Neural progenitor cell (in vitro differentiated cells): ENCODE measurements at places on chromosomes 3 and 15.

DNA sequence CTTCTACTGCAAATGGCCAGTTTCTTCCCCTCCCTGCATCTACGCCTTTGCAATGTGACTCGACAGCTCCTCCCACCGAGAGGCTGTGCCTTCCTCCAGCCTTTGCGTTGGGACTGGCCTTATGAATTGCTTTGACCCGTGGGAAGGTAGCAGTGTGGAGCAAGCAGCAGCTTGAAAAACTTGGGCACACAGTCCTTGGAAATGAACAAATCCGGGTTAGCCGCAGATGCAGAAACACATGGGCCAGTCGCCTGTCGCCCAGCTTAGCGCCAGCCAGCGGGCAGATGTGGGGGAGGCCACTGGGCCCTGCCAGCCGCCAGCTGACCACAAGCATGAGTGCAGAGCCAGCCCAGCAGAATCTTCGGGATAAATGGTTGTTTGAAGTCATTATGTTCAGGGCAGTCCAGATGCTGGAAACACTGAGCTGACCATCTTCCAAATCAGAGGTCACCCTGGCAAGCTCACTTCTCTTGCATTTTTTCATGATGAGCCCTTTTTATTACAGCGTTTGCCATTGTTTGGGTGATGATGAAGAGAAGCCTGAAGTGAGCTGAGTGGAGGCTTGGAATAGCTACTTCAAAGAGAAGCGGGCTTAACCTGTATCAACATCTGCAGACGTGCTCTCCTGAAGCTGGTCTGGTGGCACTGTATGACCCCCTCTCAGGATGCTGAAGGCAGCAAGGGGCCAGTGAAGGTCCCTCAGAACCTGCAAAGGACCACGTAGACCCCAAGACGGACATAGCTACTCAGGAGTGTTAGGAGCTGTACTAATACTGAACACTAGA is 9.8 kb downstream of the SELENOS start:
- DNase-seq = no peak

GRCh38 chr15:44096596-44096995 is 98.5 kb downstream of the FRMD5 start:
- no peak for DNase-seq

- DNase-seq = no peak
Measured at GRCh38 chr3:162332344-162332743, 835.7 kb downstream of the OTOL1 start.

DNA sequence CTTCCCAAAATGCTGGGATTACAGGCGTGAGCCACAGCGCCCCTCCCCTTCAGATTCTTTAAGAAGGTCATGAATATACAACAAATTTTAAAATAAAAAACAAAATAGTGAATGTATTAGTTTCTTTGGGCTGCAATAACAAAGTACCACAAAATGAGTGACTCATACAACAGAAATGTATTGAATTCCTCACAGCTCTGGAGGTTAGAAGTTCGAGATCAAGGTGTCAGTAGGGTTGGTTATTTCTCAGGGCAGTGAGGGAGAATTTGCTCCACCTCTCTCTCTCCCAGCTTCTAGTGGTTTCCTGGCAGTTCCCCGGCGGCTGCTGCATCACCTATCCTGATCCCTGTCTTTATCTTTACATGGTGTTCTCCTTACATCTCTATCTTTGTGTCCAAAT is 804.0 kb downstream of the ROBO1 start:
- DNase-seq = no peak

- DNase-seq = no peak
Measured at GRCh38 chr3:151268267-151269235, 9.8 kb downstream of the P2RY14 start.

- peak; percentile 52 for DNase-seq
Measured at GRCh38 chr3:181176601-181177000, 187.1 kb upstream of the DNAJC19 start.

DNA sequence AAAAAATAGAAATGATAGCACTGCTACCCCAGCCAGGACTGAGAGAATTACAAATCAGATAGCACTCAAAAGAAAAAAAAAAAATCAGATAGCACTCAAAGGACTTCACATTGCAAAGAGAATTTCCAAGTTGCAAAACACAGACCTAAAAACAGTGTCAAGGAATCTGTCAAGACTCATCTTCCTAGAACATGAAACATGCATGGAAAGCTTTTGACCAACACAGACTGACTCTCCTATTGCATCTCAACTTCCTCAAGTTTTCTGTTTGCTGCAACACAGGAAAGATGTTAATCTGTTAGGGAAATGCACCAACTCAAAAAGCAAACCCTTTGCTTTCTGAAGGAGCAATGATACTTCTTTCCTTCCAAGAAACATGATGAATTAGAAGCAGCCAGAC is 42.3 kb downstream of the RAB27A start:
- DNase-seq = no peak

DNA sequence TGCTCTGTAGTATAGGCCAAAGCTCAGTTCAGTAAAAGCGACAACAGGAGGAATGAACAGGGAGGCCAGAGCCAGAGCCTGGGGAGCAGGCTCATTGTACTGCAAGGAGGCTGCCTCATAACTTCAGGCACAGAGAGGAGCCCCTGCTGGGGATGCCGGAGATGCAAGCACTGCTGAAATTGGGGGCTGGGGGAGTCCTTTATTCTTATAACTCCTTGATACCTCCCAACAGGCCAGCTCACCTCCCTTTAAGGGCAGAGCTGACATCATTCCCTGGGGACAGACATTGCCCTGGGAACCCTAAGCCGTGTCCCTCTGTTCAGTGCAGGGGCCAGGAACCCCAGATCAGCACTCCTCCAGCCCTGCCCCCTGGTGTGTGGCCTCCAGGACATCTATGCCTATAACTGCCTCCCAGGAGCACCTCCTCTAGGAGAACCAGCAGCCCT is 83.8 kb upstream of the MRPS22 start:
- DNase-seq = no peak

DNA sequence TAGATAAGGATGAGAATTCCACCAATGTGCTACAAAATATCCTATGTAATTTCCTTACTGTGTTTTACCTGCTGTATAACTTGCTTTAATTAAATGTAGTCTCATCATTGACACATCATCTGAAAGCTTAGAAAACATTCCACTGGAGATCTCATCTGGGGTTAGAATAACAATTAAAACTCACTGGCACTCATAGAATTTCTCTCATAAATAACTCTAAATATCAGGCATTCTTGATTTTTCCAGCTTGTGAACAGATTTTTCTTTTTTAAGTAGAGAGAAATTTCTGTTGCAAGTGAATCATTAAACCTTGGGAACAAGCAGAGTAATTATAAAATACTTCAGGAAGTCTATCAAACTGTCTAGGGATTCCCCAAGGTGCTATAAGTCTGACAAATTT is 843.8 kb downstream of the NAALADL2 start:
- no peak for DNase-seq

DNA sequence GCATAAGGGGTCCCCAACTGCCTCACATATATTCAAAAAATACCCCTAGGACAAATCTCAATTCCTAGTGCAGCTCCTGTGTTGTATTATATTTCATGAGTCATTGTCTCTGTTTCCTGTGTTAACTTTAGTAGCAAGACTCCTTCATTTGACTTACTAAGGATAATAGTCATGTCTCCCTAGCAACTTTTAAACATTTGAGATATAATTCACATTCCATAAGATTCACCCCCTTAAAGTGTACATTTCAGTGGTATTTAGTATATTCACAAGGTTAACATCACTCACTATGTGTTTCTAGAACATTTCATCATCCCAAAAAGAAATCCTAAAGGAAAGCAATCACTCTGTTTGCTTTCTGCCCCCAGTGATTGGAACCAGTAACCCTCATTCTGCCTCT is 121.3 kb upstream of the WNT7A start:
- DNase-seq = no peak

DNA sequence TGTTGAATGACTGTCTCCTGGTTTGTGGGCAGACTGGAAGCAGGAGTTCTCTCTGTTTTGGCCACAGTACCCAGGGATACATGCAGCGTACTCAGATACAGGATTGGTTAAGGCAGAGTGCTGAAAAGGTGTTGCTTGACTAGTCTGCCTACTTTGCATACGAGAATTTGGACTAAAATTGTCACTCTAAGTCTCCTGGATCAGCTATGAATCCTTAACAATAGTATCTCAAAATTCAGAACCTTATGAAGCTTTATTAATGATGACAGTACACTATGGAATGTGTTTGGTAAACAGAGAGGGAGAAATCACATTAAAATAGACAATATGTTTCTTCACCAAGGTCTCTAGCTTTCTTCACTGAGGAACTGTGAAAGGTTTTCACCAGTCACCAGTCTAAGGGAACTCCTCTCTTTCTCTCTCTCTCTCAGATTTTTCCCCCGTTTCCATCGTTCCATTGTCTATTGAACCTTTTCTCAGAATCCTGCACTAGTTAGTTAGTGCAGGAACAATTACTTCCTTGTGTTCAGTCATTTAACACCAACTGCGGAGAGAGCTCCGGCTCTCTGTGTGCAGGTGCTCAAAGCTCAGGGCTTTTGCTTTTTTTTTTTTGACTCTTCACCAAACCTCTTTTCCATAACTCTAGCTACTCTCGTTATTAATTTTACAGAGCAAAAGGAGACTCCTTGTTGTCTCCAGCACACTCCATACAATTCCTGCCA is 85.9 kb upstream of the FNDC3B start:
- DNase-seq = peak; percentile 31

- no peak for DNase-seq
Measured at GRCh38 chr3:46829699-46830208, 33.5 kb downstream of the MYL3 start.

GRCh38 chr3:9196020-9196419 is 53.4 kb downstream of the SRGAP3 start:
- DNase-seq = peak; percentile 91

- no peak for DNase-seq
Measured at GRCh38 chr3:25725810-25726209, 57.4 kb downstream of the NGLY1 start.

DNA sequence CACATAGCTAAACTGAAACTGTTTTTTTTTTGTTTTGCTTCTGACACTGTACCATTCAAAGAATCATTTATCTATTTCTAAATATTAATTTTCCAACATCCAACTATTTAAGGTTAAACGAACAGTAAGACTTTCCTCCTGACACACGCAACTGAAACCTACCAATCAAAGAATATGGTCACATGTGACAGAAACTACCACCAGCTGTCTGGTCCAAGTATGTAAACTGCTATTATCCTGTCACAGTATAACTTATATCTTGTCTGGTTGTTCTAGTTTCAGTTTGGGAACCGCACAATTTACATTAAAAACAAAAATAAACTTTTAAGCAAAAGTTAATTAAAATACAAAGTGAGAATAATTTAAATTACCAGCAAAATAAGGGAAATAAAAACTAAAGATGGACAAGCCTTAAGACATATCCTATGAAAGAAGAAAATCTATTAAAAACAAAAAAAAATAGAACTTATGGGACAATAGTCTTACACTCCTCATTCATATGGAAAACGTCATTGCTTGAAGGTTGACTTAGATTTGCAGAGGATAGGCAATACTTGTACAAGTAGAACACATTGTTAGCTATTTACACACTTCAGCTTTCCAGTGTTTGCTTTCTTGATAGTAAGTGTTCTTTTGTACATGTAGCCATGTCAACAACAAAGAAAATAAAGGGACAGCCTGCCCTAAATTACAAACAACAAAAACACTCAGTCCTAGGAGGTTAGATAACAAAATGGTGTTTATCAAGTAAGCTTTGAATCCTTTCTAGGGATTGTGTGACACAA is 26.8 kb upstream of the CHRM5 start:
- no peak for DNase-seq
